ENCODE measurements at places on chromosomes 7 and 10.
A peak's percentile ranks its signal among the peaks of the same experiment; 100 is the strongest.

GRCh38 chr7:2018569-2019460 lies 213.9 kb downstream of the MAD1L1 start:
- no peak for DNase-seq

- no peak for DNase-seq
Measured at GRCh38 chr7:6232116-6232515, 40.3 kb downstream of the CYTH3 start.

DNA sequence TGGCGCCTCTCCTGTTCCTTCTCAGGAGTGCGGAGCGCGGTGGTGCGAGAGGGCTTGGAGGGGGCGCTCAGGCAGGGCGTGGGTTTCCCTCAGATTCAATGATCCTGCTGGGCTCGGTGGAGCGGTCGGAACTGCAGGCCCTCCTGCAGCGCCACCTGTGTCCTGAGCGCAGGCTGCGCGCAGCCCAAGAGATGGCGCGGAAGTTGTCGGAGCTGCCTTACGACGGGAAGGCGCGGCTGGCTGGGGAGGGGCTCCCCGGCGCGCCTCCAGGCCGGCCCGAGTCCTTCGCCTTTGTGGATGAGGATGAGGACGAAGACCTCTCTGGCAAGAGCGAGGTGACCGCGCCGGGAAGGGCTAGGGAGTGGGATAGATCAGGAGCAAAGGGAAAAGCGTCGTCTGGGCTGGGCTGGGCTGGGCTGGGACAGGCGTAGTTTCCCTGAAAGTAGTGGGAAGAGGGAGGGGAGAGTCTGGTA lies 17.0 kb downstream of the FAM131B start:
- DNase-seq: peak; percentile 92

GRCh38 chr10:118870467-118871243 lies 115.9 kb upstream of the CACUL1 start:
- DNase-seq: peak; percentile 42

DNA sequence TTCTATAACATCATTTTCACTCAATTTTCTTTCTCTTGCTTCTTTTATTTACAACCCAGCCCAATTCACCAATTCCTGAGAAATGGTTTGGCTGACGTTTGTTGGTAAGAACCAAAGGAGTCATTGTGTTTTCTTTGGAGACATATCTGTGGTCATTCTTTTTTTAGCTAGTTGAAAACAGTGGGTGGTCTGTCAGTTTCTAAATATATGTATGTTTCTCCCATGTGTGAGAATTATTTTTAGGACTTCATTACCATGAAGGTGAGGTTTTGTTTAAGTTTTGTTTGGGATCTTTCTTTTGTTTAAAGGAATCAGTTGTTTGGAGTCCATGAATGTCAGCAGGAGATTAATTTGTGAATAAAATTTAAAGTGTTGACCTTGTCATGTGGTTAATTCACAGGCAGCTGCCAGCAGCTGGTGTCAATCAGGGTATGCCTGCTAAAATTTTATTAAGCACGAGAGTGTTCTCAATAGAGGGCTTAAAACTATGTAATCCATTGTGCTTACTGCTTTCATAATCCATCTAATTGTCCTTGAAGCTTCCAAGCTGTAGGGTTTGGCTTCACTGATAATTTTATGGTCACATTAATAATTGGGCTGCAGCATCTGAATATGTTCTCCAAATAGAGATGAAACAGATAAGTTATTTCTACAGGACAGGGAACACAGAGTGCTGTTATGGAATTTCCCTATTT lies 38.7 kb downstream of the INSYN2A start:
- DNase-seq: no peak

- no peak for DNase-seq
Measured at GRCh38 chr7:69889338-69889975, 291.2 kb downstream of the AUTS2 start.

GRCh38 chr10:94013331-94013760 lies 19.6 kb downstream of the PLCE1 start:
- no peak for DNase-seq

- no peak for DNase-seq
Measured at GRCh38 chr7:35250941-35251340, 3.0 kb downstream of the TBX20 start.

DNA sequence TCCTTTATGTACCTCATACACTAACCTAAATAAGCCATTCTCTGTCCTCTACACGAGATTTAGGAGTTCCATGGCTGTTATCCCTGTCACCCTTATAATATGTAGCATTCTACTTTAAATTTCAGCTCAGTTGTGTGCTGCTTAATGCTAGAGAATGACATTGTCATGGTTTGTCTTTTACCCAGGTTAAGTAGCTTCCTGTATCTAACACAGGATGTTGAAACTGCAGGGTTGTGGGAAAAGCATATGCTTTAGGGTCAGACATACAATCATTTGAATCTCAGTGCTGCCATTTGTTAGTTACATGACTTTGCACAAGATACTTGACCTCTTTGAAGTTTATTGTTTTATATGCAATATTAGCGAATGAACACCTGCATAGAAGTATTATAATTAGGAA lies 235.1 kb upstream of the CACNA2D1 start:
- DNase-seq: no peak

- no peak for DNase-seq
Measured at GRCh38 chr10:30600005-30600404, 29.5 kb downstream of the LYZL2 start.

- no peak for DNase-seq
Measured at GRCh38 chr7:120876922-120877321, 19.0 kb upstream of the TSPAN12 start.

GRCh38 chr7:106356-106755 lies 86.0 kb upstream of the FAM20C start:
- no peak for DNase-seq

GRCh38 chr7:48839108-48839507 lies 85.2 kb upstream of the CDC14C start:
- DNase-seq: no peak

- DNase-seq: no peak
Measured at GRCh38 chr10:22655312-22655981, 58.9 kb downstream of the PIP4K2A start.

DNA sequence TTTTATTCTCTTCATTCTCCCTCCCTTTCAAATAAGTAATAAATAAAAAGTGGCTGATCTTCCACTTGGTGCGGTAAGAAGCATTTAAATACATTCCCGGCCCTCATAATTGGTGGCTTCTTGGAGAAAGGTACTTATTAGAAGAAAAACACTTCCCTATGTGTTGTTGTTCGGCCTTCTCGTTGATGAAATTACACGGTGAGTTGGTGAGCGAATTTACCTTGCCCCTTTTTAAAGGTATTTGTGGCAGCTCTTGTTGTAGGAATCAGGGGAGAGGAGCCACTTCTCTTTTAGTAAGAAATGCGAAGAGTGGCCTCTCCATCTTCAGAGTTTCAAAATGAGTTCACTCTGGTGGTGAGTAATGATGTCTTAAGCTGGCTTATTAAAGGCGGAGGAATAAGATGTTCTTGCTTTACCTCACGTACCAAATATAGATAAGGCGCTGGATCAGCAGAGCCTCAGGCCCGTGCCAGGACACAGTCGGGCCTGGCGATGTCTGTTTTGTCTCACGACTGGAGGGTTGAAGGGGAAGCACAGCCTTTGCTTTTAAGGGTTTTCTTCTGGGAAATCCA lies 135.9 kb downstream of the CUX1 start:
- DNase-seq: peak; percentile 67

DNA sequence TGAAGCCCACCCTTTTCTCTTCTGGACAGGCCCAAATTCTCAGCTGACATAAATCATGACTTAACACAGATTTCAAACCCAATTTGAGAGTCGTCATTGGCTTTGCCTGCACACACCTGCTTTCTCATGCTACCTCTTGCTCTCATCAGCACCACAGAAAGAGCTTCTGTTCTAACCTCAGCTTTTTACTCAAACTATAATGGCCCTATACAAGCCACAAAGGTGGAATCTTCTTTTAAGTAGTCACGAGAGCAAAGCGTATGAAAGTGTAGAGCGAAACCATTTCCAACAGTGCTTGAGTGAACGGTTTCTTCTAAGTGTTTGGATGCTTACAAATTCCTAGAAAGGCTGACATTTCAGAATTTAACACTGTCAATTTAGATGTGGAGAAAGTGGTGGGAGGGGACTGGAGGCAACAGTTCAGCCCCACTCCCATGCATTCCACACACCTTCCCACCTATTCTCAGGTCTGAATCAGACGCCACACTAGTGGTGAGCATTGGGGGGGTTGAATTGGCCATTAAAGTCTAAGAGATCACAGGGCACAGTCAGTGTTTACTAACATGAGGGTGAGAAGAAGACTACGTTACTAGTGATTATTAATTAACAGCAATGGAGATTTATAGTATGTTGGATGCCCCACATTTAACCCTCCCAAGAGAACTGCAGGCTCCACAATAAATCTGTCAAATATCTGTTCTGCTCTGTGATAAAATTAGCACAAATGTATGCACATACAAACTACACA lies 114.0 kb downstream of the PRKCQ start:
- DNase-seq: no peak

All from ELF-1 (cell line).